ENCODE measurements at places on chromosomes 11 and 22. TPM values are rescaled to one million over a fixed set of nuclear protein-coding genes. Genes with fewer than 3 reads are reported as not detected.

The GRK2 gene
- polyA plus RNA-seq = 52.8 TPM

DNA sequence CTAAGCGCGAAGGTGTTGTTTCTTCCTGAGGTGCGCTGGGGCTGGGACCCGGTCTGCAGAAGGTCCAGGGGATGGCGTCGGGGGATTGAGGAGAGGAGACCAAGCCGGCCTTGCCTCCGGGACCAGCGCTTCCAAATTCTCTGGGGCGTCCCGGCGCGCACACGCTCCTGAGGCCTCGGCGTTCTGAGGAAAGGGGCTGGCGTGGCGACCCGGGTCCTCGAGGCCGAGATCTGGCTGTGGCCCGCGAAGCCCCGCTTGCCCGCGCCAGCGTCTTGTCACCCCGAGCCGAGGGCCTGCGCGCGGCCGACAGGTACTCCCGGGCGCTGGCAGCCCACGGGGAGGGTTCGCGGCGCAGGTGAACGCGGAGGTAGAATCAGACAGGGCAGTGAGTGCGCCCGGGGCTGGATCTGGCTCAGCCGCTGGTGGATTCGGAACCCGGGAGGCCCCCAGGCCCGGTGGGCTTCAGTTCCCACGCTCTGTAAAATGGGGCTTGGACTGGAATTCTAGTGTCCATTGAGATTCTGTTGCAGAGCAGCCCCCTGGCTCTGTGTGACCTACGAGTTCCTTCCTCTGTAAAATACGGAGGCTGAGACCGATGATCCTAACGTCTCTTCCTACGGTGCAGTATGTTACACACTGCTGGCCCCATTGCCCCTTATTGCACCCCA, 14.7 kb downstream of the SSH3 start:
- H3K36me3 ChIP-seq = no peaks in the 10 kb centered on the region
- peak overlapping the region; percentile 73 for H3K4me3 ChIP-seq
- no peaks in the 10 kb centered on the region for H3K4me1 ChIP-seq
- DNase-seq = peak; percentile 70

- no peaks in the 10 kb centered on the region for H3K36me3 ChIP-seq
- no peak overlapping the region for H3K27ac ChIP-seq
- peak overlapping the region; percentile 42 for H3K4me3 ChIP-seq
- DNase-seq = no peak
- peaks cover 39% of the 10 kb centered on the region for H3K27me3 ChIP-seq
Measured at GRCh38 chr11:107591378-107592230, 657 bp downstream of the ELMOD1 start.

DNA sequence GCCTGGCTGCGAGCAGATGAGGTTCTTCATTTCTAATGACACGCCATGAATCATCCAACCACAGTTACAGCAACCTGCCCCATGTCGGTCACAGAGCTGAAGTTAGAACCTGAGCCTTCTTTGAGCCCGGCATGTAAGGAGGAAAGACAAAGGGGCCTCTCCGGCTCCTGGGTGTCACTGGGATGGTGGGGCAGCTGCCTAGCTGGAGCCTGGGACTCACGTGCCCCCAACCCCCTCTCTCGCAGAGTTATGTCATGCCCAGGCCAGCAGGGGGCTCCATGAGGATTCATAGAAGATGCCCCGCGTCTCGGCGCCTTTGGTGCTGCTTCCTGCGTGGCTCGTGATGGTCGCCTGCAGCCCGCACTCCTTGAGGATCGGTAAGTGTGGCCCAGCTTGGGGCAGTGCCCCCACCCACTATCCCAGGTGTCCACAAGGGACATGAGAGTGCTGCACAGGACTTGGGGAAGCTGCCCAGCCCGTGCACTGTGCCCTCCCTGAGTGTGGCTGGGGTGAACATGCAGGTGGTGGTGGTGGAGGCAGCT, 148.5 kb downstream of the GRIK4 start:
- no peaks in the 10 kb centered on the region for H3K4me1 ChIP-seq
- H3K27me3 ChIP-seq = no peaks in the 10 kb centered on the region
- no peak overlapping the region for H3K4me3 ChIP-seq
- no peak overlapping the region for H3K27ac ChIP-seq
- no peaks in the 10 kb centered on the region for H3K36me3 ChIP-seq

DNA sequence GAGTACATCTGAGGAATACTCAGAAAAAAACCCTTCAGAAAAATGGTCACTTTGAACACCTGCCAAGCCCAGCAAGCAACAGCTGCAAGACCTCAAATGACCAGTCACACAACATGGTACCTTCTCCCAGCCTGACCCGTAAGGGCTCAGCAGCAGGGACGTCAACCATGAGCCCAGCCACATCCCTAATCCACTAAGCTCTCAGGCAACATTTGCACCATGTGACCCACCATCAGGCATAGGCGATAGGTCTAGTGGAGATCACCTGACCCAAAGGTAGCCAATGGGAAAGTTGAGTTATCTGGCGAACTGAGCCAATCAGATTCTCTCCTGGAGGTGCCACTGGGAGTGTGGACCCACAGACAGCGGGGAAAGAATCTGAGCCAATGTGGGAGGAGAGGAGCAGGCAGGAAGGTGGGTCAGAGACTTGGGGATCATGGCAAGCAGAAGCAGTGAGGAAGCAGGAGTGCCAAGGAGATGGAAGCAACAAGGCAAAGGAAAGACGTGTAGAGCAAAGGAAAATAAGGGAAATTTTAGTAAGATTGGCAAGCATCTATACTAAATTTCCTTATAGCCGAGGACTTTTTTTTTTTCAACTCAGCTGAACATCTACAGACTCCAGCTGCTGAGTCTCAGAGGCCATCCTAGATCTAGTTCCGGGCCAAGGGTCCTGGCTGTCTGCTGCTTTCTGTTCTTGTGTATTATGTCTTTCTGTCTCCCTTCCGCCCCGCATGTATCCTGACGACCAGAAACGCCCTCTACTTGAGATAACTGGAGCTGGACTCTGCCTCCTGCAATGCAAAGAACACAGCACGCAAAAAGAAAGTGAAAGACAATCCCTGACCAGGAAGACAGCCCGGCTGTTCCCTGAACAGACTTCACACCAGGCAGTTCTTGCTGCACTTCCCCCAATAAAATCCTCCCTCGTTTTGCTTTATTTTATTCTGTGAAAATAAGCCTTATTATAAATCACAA, 11.0 kb upstream of the PLAAT2 start:
- no peaks in the 10 kb centered on the region for H3K27me3 ChIP-seq
- H3K4me3 ChIP-seq = peak overlapping the region; percentile 3
- peak overlapping the region; percentile 27 for H3K27ac ChIP-seq
- H3K4me1 ChIP-seq = no peaks in the 10 kb centered on the region

- no peak overlapping the region for H3K4me3 ChIP-seq
- no peak overlapping the region for H3K27ac ChIP-seq
- no peaks in the 10 kb centered on the region for H3K36me3 ChIP-seq
- no peak for DNase-seq
- H3K27me3 ChIP-seq = no peaks in the 10 kb centered on the region
Measured at GRCh38 chr11:95084509-95084908, 5.1 kb upstream of the ENDOD1 start.

GRCh38 chr11:60872124-60872960, 5.0 kb downstream of the ZP1 start:
- H3K27ac ChIP-seq = no peak overlapping the region
- no peak overlapping the region for H3K4me3 ChIP-seq
- H3K4me1 ChIP-seq = no peaks in the 10 kb centered on the region

DNA sequence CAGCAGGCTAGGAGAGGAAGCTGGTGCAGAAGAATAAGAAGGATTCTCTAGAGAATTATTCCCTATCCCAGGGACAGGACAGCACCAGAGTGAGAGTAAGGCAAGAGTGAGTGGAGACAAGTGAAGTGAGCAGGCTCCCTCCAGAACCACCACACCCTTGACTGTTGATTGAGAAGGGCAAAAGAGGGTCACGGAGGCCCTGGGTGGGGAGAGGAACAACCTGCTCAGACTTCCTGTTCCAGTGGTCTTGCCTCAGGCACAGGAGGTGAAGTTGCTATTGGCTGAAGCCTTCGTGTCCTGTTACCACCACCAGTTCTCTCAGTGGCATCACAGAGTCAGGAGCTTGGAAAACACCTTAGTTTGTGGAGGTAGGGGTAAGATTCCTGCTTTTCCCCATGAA, 51.7 kb upstream of the CCDC89 start:
- H3K27me3 ChIP-seq = no peaks in the 10 kb centered on the region
- H3K4me3 ChIP-seq = no peak overlapping the region
- no peak overlapping the region for H3K27ac ChIP-seq
- H3K4me1 ChIP-seq = peaks cover 6% of the 10 kb centered on the region

The CNIH2 gene
- 34.3 TPM for polyA plus RNA-seq

- DNase-seq = no peak
- no peaks in the 10 kb centered on the region for H3K36me3 ChIP-seq
- no peak overlapping the region for H3K4me3 ChIP-seq
- H3K27me3 ChIP-seq = no peaks in the 10 kb centered on the region
- H3K27ac ChIP-seq = no peak overlapping the region
- H3K4me1 ChIP-seq = no peaks in the 10 kb centered on the region
Measured at GRCh38 chr11:82007521-82007920, 726.1 kb downstream of the FAM181B start.

- DNase-seq = no peak
- H3K4me3 ChIP-seq = no peak overlapping the region
- no peaks in the 10 kb centered on the region for H3K4me1 ChIP-seq
- H3K27me3 ChIP-seq = no peaks in the 10 kb centered on the region
- no peak overlapping the region for H3K27ac ChIP-seq
- H3K36me3 ChIP-seq = no peaks in the 10 kb centered on the region
Measured at GRCh38 chr11:116066777-116067176, 562.6 kb upstream of the CADM1 start.

DNA sequence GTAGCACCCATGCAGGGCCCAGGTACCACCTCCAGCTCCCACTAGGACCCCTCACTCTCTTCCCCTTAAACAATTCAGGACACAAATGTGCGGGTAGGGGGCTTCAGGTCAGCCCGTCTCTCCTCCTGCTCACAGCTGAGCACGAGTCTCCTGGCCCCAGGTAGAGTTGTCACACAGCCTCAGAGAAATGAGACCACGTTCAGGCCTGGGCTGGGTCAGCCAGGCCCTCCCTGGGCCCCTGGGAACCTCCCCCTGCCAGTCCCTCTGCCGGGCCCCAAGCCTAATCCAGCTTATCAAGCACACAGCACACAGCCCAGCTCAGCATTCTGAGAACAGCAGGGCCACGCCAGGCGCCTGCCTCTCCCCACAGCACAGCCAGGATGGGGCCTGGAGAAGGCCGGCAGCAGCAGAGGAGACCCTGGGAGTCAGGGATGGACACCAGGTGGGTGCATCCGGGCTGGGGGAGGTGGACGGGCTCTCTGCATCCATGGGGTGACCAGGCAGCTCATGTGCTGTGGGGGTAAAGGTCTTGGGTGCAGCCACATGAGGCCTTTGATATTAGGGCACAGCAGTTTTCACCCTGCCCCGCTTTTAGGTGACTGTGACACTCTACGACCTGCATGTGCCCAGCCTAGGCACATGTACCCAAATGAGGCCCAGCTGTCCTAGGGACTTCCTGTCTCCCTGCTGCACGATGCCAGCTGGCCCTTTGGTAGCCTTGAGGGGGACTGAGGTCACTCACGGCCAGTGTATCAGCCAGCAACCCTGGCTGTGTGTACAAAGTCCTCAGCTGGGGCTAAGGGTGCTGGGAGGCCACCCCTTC, 87.0 kb downstream of the MORC2 start:
- no peaks in the 10 kb centered on the region for H3K36me3 ChIP-seq
- no peak for DNase-seq
- no peaks in the 10 kb centered on the region for H3K27me3 ChIP-seq
- no peak overlapping the region for H3K27ac ChIP-seq
- no peaks in the 10 kb centered on the region for H3K4me1 ChIP-seq
- H3K4me3 ChIP-seq = no peak overlapping the region

- no peak overlapping the region for H3K27ac ChIP-seq
- no peak overlapping the region for H3K4me3 ChIP-seq
- H3K4me1 ChIP-seq = no peaks in the 10 kb centered on the region
- H3K36me3 ChIP-seq = no peaks in the 10 kb centered on the region
- H3K27me3 ChIP-seq = no peaks in the 10 kb centered on the region
Measured at GRCh38 chr11:69536406-69536805, 54.9 kb downstream of the LINC01488 start.

DNA sequence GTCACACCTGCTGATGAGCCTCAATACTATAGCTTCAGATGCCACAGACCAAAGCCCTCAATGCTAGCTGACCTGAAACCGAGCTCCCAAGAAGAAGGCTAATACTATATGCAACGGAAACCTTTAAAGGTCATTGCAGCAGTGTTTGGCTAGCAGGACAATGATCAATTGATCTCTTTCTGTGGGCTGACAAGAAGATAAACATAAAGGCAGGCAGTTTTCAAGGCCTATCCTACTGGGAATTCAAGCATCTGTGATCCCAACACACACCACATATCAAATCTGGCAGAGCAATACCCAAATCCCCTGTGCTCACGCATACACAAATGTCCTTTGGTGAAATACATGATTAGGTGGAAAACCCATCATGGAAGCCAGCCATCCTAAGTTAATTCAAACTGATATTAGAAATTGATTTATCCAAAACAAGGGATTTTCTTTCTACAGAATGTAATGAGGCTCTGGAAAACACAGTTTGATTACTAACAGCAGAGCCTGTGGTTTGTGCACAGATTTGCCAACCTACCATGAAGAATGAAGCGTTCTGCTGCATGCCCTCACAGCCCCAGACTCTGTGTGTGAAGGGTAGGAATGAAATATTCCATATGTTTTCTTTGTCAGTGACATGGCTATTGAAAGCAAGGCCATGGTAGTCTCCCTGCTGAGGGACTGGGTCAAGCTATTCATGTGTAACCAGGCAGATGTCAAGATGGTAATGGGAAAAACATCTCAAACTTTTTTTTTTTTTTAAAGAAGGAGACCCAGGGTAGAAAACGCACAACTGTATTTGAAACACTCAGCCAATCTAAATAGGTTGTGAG, 12.2 kb downstream of the LGR4 start:
- DNase-seq = no peak
- H3K4me1 ChIP-seq = peaks cover 75% of the 10 kb centered on the region
- H3K4me3 ChIP-seq = peak overlapping the region; percentile 0
- peak overlapping the region; percentile 42 for H3K27ac ChIP-seq
- H3K36me3 ChIP-seq = no peaks in the 10 kb centered on the region

GRCh38 chr11:133928628-133929059, 28.1 kb downstream of the IGSF9B start:
- no peaks in the 10 kb centered on the region for H3K36me3 ChIP-seq
- H3K27ac ChIP-seq = no peak overlapping the region
- H3K4me3 ChIP-seq = no peak overlapping the region

GRCh38 chr11:43937434-43938411, 4.7 kb upstream of the C11orf96 start:
- no peak overlapping the region for H3K4me3 ChIP-seq
- H3K4me1 ChIP-seq = no peaks in the 10 kb centered on the region
- DNase-seq = no peak
- no peaks in the 10 kb centered on the region for H3K27me3 ChIP-seq
- no peaks in the 10 kb centered on the region for H3K36me3 ChIP-seq
- H3K27ac ChIP-seq = no peak overlapping the region
